ENCODE measurements at places on chromosomes 5 and 9.

DNA sequence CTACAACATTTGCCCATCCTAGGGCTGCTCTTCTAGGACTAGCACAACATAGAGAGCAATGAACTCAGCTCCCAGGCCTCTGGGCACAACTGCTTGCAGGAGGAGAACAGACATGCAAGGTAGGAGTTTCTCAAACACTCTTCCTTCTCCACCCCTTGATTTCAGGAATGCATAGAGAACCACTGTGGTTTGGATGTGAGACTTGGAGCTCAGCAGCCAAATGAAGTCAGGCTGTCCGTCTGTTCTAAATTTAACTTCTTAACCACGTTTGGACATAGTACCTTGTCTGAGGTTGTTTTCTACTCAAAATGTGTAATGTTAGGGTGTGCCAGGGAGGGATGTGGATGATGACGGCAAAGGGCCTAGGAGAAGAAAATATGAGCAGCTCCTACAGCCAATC lies 515.1 kb upstream of the TNC start:
- no peaks in the 10 kb centered on the region for H3K36me3 ChIP-seq
- peaks cover 2% of the 10 kb centered on the region for H3K27me3 ChIP-seq
- no peak for DNase-seq
- H3K4me3 ChIP-seq, result no peak overlapping the region
- H3K27ac ChIP-seq, result no peak overlapping the region

DNA sequence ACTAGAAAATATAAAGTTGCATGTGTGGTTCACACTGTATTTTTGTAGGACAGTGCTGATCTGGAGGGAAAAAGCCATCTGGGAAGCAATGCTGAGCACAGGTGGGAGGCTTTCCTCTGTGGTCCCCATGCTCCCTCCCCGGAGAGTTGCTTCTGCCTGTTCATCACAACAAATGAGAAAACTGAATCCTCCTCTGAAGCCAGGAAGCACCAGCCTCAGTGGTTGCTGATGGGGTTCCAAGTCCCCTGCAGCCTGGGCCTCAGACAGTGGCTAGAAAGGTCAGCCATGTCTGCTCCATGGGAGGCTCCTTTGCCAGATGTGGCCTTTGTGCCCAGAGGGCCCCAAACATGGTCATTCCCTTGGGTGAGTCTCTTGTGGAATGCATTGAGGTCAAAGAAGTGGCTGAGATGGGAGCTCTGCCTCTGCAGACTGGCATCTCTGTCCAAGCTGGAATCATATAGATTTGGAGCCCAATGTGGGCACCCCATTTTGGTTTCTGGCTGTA lies 77.6 kb downstream of the C5orf15 start:
- H3K36me3 ChIP-seq, result no peaks in the 10 kb centered on the region
- DNase-seq, result no peak
- no peak overlapping the region for H3K4me3 ChIP-seq
- H3K27ac ChIP-seq, result no peak overlapping the region
- H3K27me3 ChIP-seq, result no peaks in the 10 kb centered on the region

DNA sequence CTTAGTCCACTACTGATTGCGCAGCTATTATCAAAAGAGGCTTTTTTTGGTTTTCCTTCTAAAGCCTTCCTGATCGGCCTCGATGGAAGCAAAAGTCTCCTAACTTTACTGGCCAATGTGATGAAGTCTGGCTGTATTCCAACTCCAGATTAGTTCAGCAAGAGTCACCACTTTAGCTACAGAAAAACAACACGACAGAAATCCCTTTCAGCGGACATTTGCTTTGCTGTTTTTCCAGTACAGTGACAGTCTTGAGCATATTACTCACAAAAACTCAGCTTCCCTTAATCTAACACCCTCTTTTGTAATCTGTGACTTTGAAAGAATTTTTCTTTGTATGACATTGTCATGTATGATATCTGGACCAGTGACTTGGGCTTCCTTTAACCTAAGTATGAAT lies 95.7 kb downstream of the HOMER1 start:
- no peak for DNase-seq
- H3K4me1 ChIP-seq, result no peaks in the 10 kb centered on the region
- no peak overlapping the region for H3K27ac ChIP-seq

- DNase-seq, result no peak
- H3K4me1 ChIP-seq, result peaks cover 13% of the 10 kb centered on the region
- no peak overlapping the region for H3K27ac ChIP-seq
Observed at GRCh38 chr5:122781465-122781864, 6.6 kb downstream of the SNX2 start.

GRCh38 chr5:169842699-169843098 lies 137.6 kb downstream of the INSYN2B start:
- no peak overlapping the region for H3K27ac ChIP-seq
- DNase-seq, result no peak
- H3K36me3 ChIP-seq, result no peaks in the 10 kb centered on the region

GRCh38 chr5:154898210-154898609 lies 39.8 kb downstream of the CNOT8 start:
- no peak overlapping the region for H3K27ac ChIP-seq
- no peak for DNase-seq
- H3K36me3 ChIP-seq, result peaks cover 84% of the 10 kb centered on the region
- H3K27me3 ChIP-seq, result no peaks in the 10 kb centered on the region
- no peak overlapping the region for H3K4me3 ChIP-seq
